ENCODE measurements at places on chromosomes 3 and 15.

DNA sequence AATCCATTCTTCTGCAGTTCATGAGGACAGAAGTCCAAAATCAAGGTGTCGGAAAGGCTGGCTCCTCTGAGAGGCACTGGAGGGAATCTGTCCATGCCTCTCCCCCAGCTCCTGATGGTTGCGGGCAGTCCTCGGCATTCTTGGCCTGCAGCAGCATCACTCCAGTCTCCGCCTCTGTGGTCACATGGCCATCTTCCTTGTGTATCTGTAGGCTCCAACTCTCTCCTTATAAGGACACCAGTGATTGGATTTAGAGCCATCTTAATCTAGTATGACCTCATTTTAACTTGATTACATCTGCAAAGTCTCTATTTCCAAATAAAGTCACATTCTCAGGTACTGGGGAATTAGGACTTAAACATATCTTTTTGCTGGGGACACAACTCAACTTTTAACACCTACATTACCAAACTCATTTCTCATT lies 56.0 kb upstream of the FLNB start:
- peak; percentile 88 for DNase-seq

GRCh38 chr15:66089049-66089448 lies 164.5 kb downstream of the MEGF11 start:
- peak; percentile 12 for DNase-seq

GRCh38 chr3:132635052-132635451 lies 24.6 kb downstream of the ACAD11 start:
- no peak for DNase-seq

- DNase-seq, result no peak
Measured at GRCh38 chr3:58021072-58021959, 13.1 kb downstream of the FLNB start.

DNA sequence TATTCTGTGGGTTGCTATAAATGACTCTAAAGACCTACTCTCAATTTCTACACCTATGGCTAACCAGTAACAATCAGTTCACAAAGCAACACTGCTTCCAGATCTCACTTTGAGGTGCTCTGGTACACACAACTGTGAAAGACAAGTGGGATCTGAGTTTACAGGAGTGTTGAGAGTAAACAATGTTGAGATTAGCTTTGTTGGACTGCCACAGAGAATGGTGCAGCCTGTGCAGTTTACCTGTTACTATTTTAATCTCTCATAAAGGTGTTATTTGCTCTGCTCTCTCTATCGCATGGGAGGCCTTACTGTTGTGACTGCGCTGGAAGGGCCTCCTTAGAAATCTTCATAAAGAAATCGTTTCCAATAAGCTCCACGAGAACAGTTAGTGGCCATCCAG lies 112.0 kb downstream of the SOX2 start:
- DNase-seq, result no peak
